ENCODE measurements at places on chromosomes 3 and 15.
A peak's percentile ranks its signal among the peaks of the same experiment; 100 is the strongest.

- DNase-seq = no peak
Observed at GRCh38 chr3:151421938-151422337, 37.4 kb upstream of the P2RY12 start.

DNA sequence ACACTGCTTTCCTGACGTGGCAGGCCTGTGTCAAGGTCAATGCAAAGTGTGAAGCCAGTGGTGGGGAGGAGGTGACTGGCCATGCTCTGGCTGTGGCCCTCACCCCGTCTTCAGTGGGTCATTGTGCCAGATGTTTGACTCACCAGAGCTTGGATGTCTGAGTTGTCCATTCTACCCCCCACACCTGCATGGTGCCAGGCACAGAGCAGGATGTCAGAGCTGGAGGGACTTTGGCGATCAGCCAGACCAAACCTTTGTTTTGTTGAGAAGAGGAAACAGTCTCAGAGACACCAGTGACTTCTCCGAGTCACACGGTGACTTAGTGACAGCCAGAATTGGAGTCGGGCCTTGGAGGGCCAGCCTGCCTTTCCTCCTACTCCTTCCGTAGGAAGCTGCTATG, 49.5 kb downstream of the SMAD6 start:
- no peak for DNase-seq

DNA sequence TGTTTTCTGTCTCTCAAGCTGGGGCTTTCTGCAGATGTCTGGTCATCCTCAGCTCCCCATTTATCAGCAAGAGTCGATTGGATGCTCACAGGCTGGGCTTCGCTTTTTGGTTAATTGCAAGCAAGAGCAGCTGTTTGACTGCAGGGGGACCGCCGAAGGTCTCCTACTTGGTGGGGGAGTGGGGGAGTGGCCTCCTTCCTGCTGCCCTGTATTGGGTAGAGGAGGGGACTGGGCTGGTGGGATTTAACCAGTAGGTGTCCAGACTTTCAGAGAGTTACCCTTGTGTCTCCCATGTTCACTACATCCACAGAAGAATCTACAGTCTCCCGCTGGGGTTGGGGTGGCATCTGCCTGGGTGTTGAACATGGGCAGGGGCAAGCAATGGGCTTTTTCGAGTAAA, 78.7 kb downstream of the PLXNA1 start:
- no peak for DNase-seq

DNA sequence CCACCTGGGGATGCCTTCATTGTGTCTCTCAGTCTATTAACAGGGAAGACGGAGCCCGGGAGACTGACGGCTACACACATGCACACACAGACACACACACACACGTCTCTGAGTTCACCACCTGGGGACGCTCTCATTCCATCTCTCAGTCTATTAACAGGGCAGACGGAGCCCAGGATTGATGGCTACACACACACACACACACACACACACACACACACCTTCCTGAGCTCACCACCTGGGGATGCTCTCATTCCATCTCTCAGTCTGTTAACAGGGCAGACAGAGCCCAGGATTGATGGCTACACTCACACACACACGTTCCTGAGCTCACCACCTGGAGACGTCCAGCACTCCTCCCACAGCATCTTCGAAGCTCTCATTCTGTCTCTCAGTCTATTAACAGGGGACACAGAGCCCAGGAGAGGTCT, 143.9 kb downstream of the OR4M2 start:
- DNase-seq = no peak

- no peak for DNase-seq
Observed at GRCh38 chr3:181757694-181758306, 46.1 kb downstream of the SOX2 start.

DNA sequence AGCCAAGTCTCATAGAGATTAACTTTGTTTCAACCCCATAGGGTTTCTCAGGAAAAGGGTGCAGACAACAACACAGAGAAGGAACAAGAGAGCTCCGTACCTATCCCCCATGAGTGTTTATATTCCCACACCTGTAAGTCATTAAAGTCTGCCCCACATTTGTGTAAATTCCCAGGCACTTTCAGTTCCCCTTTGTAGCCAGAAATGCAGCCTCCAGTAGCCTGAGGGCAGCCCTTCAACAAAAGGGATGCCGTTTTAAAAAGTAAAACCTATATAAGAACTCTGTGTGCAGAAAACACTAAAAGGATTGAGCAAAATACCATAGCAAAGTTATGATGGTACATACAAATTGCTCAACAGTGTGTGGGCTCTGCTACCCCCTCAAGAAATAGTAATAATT, 59.7 kb upstream of the TMEM108 start:
- no peak for DNase-seq

- DNase-seq = no peak
Observed at GRCh38 chr3:136982520-136983138, 24.8 kb downstream of the IL20RB start.

GRCh38 chr3:139111392-139112229, 66.9 kb upstream of the PRR23C start:
- DNase-seq = no peak

GRCh38 chr3:25151281-25151902, 276.7 kb upstream of the RARB start:
- no peak for DNase-seq

DNA sequence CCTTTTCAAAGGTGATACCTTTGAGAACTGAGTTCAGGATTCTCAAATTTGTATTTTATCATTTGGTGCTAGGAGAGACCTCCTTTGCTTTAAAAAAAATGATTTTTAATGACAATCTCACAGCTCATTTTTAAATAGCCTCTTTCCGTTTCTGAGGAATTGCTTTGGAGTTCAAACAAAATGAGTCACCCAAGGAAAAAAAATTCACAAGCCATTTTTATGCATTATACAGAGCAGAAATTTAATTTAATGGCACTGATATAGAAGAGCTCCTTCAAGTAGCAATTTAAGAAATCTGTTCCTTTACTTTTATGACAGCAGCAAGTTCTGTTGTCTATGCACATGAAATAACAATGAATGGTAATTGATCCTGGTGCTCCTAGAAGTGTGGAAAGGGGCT, 337.9 kb upstream of the KCNMB2 start:
- no peak for DNase-seq

GRCh38 chr3:16300307-16300706, 35.3 kb downstream of the OXNAD1 start:
- no peak for DNase-seq

DNA sequence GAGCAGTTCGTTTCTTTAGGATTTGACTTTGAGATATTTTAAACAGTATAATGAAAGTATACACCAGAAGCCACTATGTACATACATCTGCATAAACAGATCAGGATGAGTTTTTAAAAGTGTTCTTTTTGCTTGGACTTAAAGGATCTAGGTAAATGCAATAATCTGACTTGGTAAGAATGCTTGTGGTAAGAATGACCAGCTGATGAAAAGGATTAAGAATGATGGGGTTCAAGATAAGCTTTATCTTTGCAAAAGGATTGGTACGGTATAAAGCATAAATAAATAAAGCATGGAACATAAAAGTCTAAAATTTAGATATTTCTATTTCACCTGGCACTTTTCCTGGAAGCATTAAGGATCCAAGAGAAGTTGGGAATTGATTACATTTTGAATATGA, 9.8 kb upstream of the MME start:
- peak; percentile 39 for DNase-seq

DNA sequence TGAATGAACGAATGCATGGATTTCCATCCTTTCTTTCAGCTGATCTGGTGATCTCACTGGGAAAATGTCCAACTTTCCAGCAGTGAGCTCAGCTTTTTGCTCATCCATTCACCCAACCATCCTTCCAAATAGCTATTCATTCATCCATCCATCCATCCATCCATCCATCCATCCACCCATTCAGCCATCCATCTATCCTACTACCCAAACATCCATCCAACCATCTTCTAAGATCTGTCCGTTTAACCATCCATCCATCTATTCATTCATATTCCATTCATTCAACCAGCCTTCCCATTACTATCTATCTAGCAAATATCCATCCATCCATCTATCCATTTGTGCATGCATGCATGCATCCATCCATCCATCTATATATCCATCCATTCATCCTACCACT, 39.4 kb downstream of the WNT7A start:
- no peak for DNase-seq

DNA sequence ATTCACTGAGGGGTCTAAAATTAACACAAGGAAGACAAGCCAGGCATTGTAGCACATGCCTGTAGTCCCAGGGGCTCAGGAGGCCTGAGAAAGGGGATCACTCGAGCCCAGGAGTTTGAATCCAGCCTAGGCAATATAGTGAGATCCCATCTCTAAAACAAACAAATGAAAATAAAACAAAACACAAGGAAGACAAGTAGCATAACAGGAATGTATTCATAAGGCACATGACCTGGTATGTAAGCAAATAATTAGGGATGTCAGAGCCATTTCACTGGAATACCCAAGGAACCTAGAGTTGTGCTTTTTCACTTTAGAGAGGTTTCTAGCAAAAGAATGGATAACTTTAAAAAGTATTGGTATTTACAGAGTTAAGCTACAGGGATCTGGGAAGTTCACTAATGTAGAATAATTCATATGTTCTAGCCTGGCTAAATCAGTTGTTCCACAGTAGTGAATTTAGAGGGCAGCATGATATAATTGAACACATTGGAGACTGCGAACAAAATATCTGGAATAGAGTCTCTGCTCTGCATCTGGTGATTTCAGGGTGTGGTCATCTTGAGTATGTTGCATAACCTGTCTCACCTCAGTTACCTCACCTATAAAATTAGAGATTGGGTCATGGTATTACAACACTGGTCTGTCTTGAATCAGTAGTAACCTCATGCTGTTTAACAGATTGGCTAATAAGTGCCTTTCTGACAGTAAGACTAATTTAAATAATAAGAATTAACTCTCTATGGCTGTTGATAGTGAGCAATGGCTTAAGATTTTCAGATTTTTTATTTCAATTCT, 9.3 kb downstream of the GRAMD1C start:
- no peak for DNase-seq

GRCh38 chr15:43186003-43186353, 775 bp downstream of the CCNDBP1 start:
- no peak for DNase-seq

DNA sequence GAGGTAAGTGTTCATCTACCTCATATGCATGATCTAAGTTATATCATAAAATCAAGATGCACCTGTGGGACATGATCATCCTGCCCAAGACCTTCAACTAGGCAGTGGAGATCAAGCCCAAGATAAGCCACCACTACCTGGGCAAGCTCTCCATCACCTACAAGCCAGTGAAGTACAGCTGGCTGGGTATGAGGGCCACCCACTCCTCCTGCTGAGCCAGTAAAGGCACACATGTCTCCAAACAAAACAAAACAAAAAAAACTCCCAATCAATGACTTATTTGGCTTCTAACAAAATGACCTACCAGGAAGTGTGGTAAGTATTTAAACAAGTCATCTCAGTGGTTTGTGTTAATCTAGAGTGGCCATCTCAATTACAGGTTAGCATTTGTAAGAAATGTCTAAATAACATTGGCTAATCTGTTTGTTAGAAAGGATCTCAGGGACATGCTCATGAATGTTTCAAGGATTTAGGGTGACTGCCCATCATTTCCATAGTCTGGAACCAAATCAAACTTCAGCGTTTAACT, 3.1 kb downstream of the PAQR9 start:
- no peak for DNase-seq

- peak; percentile 48 for DNase-seq
Observed at GRCh38 chr3:176906046-176906905, 291.0 kb downstream of the TBL1XR1 start.

- no peak for DNase-seq
Observed at GRCh38 chr3:132205609-132206008, 111.6 kb upstream of the ACP3 start.

DNA sequence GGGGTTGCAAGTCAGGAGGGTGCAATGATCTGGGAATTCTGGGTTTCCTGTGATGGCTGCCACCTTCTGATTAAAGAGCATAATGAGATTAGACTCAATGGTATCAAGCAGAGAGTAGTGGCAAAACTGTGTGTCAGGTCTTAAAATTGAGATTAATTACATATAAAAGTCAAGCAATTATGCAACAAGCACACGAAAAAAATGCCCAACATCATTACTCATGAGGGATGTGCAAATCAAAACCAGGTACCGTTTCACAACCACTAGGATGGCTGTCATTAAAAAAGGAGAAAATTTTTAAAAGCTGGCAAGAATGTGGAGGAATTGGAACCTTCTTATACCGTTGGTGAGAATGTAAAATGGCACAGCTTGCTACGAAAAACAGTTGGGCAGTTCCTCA, 205.0 kb downstream of the OSBPL10 start:
- no peak for DNase-seq

DNA sequence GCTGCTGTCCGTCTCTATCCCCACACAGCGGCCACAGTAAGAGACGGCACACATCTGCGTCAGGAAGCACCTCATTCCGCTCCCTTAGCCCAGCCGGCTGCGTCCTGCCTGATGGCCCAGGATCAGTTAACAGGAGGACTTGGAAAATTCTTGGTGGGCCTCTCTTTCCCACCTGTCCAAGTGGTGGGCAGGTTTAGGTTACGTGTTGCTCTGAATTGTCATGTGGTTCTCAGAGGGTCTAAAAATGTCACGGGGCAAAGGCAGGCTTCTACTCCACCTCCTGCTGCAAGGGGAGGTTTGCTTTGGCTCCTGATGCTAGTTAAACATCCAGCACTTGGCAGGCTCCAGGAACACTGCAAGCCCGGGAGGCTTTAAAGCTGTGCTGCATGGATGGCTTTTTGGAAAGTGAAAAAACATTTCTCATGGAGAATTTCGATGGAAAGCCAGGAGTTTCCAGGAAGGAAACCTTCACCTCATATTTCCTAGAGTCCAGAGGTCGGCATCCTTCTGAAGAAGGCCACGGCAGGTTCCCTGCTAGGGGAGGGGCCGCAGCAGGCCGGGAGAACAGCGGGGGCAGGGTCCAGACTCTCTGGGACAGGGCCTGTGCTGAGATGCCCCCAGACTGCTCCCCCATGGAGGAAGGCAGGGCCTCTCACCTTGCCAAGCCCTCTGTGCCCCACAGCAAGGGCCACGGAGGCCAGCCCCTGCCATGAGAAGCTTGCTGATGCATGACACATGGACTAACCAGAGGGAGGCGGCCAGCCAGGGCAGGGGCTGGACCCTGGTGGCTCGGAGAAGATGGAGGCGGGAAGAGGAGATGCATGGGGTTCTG, 10.8 kb downstream of the CTSH start:
- DNase-seq = no peak

DNA sequence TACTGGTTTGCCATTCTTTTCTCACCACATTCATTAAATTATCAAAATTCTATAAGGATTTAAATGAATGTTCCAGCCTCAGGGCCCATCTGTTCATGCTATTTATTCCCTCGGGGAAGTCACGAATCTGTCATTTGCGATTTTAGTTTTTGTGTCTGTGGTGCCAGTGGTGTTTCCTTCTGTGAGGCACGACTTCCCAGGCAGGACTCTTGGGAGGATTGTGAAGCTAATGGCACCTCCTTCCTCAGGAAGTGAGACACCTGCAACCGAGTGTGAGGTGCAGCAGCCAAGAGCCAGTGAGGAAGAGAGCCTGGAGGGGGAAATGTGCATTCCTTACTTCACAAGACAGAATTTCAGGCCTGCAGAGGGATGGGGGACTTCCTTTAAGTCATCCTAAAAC, 24.1 kb downstream of the SV2B start:
- DNase-seq = no peak

DNA sequence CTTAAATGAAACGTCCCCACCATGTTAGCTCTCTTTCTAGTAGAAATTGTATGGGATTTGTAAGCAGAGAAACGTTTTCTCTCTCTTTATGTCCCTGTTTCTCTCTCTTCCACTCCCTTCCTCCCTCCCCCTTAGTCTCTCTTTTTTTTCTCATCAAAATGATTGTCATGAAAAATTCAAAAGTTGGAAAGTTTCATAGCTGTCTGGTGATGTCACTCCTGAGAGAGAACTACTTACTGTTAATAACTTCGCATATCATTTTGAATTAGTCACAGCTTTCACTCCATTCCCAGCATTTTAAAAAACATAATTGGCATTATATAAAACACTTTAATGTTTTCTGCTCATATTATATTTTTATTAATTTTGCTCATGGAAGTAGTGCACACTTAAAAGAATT, 331.1 kb downstream of the C3orf38 start:
- peak; percentile 82 for DNase-seq
